Stimulated activated naive CD8-positive, alpha-beta T cell treated with anti-CD3 and anti-CD28 coated beads, Interleukin-15, amount 100 ng/mL, for 72 hours (primary cell): ENCODE measurements at places on chromosomes 5 and 9.

GRCh38 chr5:177513500-177513899 lies 3.3 kb downstream of the DDX41 start:
- no peak for DNase-seq

- no peak for DNase-seq
Observed at GRCh38 chr9:105958587-105958986, 264.2 kb downstream of the TMEM38B start.

GRCh38 chr9:134258332-134258731 lies 67.9 kb upstream of the RXRA start:
- DNase-seq = no peak

- no peak for DNase-seq
Observed at GRCh38 chr9:121678501-121679022, 27.1 kb downstream of the DAB2IP start.

GRCh38 chr5:62299101-62299500 lies 6.9 kb upstream of the KIF2A start:
- DNase-seq = no peak

DNA sequence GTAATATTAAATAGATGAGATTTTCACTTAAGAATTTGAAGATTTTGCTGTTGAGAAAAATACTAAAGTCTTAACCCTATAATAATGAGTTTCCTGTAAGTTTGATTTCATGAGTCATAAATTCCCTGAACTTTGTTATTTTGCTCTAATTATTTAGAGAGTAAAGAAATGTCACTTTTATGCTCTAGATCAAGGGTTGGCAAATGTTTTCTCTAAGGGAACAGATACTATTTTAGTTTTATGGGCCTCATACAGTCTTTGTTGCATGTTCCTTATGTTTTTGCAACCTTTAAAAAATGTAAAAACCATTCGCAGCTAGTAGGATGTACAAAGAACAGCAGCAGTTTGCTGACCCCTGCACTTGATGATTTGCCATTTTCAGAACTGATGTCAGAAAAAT lies 480 bp upstream of the TXNDC8 start:
- no peak for DNase-seq

DNA sequence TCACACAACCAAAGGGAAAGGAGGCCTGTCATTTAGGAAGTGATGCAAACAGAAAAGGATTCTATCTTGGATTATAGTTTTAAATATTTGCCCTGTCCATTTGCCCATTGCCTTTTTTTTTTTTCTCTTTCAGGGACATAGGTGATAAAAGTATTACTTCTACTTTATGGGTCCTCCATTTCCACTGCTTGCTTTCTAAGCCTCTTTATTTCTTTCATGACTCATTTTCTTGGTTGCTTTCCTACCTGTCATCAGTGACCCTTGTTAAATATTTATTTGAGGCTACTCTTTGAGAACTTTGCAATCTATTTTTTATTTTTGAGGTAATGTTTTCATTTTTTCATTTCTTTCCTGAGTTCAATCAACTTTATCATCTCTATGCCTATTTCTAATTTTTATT lies 522.9 kb upstream of the ARRDC3 start:
- DNase-seq = no peak

DNA sequence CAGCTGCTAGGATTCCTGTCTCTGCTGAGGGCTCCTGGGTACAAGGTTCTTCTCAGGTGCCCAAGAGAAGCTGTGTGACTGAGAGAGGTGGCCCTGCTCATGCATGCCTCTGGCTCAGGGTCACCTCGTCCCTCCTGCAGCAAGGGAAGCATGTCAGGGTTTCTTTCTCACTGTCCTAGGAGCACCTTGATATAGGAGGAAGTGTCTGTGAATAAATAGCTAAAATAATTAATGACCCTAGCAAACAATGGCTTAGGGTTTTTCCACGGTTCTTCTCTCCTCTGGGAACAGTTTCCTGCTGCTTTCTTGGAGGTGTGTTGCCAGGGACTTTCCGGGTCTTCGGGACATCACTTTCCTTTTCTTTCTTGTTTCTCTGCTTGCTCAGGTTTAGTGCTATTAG lies 87.2 kb downstream of the ARHGAP26 start:
- no peak for DNase-seq

DNA sequence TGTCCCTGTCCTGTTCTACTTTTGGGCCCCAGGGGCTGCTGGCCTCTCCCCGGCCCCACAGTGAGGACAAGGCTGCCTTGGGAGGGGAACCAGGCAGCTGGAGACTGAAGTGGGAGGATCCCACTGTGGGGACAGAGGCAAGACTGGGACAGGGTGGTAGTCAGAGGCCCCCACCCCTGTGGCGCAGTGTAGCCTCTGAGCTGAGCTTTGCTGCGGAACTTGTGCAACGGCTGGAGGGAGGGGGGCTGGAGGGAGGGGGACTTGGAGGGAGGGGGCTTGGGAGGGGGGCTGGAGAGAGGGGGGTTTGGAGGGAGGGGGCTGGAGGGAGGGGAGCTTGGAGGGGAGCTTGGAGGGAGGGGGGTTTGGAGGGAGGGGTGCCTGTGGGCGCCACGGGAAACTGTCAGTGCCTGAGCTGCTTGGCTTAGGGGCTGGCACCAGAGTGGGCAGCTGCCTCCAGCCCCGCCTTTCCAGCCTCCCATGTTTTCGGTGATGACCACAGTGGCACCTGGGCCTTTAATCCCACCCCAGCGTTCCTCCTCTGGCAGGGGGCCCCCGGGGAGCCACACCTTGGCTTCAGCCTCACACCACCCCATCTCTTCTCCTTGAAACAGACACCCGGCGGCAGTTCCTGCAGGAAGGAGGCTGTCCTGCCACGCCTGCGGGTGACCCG lies 2.3 kb upstream of the FUT7 start:
- DNase-seq = no peak

- DNase-seq = no peak
Observed at GRCh38 chr5:77751328-77752023, 24.7 kb downstream of the TBCA start.

GRCh38 chr9:4055032-4055431 lies 244.8 kb downstream of the GLIS3 start:
- DNase-seq = no peak

GRCh38 chr5:104412649-104413240 lies 850.2 kb upstream of the NUDT12 start:
- no peak for DNase-seq

- DNase-seq = no peak
Observed at GRCh38 chr9:108410161-108410560, 445.6 kb downstream of the ACTL7B start.

- no peak for DNase-seq
Observed at GRCh38 chr5:89228355-89228754, 345.4 kb upstream of the MEF2C start.
